ENCODE measurements at places on chromosomes 7 and 10.

- no peak for DNase-seq
Measured at GRCh38 chr10:42975558-42976340, 101.1 kb upstream of the RET start.

GRCh38 chr7:115038158-115038557, 116.3 kb downstream of the MDFIC start:
- no peak for DNase-seq

GRCh38 chr7:518630-519483, 789 bp downstream of the PDGFA start:
- DNase-seq, result peak; percentile 21

GRCh38 chr7:146117576-146117975, 975 bp downstream of the CNTNAP2 start:
- no peak for DNase-seq

DNA sequence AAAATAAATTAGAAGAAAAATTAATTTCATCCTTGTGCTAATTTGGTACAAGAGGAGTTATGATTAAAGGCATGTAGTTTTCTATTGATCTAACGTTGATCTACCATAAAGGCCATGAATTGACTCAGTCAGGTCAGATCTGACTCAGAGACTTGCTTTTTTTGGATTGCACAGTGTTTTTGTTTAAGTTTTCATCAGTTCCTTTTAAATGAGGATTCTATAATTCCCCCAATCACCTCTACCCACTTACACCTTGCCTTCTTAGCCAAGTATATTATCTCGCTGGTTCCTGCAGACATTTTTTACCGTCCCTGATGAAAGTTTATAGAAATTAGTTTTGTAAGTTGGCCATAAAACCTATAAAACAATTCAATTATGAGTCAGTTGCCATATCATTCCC, 132.4 kb upstream of the PALS2 start:
- no peak for DNase-seq

Measured in activated CD4-positive, alpha-beta T cell treated with anti-CD3 and anti-CD28 coated beads, Interleukin-2, amount 50 U/mL, for 1 hour (primary cell).